ENCODE measurements at places on chromosomes 3 and 15. TPM values are rescaled to one million over a fixed set of nuclear protein-coding genes. Genes with fewer than 3 reads are reported as not detected.

DNA sequence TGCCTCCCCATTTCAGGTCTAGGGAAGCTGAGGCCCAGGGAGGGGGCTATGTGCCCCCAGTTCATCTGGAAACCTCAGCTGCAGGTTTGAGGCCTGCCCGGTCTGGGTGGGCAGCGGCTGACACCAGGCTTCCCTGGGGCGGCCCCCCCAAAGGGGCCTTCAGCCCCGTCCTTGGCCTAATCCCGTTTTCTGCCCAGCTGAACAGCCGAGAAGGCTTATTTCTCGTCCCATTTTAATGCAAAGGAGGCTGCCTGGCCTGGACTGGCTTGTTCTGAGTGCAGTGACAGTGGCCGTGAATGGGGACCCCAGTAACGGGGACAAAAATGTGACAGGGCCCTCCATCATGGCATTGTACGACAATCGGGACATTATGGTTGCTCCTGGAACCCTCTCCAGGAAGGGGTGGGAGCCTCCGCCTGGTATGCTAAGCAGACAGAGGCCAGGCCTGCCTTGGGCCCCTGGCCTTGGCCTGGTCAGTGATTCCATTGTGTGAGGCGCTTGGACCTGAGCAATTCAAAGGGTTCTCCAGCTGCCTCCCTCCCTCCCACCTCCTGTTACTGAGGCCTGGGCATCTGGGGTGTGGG lies 93.9 kb downstream of the WNT7A start:
- no peak for DNase-seq

- DNase-seq, result no peak
Observed at GRCh38 chr3:142963516-142964448, at the start of gene PAQR9. TSS of gene PAQR9 (minus strand) at chr3:142963674. CDS start at chr3:142963336, 338 bp downstream.

The ZNF774 gene
- 3.5 TPM for total RNA-seq

- DNase-seq, result no peak
Observed at GRCh38 chr3:78427303-78427702, 1340.5 kb downstream of the ROBO1 start.

- no peak for DNase-seq
Observed at GRCh38 chr15:88744548-88745020, 58.7 kb upstream of the ACAN start.

DNA sequence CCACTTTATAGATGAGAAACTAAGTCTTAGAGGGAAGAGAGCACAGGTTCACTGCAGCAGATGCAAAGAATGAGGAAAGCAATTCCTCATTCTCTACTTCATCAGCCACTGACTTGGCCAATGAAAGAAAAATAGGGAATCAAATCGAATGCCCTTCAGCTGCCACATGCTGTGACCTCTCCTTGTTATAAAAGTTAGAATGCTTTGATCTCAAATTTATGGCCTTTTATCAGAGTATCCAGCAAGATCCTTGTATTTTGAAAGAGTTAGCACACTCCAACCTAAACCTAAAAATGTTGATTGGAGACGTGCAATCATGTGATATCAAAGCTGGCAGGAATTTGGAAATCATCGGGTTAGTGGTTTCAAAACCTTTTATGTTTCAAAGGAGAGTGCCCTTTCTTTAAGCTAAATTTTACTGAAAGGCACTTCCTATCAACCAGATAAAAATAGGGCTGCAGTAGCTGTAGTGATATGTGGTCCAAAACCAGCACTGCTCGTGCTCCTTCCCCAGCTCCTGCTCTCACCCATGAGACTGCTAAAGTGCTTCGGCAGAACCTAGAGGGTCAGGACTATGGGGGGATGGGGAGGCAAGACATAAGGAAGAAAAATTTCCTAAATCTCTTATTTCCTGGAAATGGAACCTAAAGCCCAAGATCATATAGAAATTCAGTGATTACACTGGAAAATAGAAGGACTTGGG lies 617.0 kb downstream of the PYDC2 start:
- no peak for DNase-seq

The ABI3BP gene
- total RNA-seq, result 25.8 TPM

GRCh38 chr3:15325228-15325627 lies 7.2 kb downstream of the SH3BP5 start:
- DNase-seq, result no peak

DNA sequence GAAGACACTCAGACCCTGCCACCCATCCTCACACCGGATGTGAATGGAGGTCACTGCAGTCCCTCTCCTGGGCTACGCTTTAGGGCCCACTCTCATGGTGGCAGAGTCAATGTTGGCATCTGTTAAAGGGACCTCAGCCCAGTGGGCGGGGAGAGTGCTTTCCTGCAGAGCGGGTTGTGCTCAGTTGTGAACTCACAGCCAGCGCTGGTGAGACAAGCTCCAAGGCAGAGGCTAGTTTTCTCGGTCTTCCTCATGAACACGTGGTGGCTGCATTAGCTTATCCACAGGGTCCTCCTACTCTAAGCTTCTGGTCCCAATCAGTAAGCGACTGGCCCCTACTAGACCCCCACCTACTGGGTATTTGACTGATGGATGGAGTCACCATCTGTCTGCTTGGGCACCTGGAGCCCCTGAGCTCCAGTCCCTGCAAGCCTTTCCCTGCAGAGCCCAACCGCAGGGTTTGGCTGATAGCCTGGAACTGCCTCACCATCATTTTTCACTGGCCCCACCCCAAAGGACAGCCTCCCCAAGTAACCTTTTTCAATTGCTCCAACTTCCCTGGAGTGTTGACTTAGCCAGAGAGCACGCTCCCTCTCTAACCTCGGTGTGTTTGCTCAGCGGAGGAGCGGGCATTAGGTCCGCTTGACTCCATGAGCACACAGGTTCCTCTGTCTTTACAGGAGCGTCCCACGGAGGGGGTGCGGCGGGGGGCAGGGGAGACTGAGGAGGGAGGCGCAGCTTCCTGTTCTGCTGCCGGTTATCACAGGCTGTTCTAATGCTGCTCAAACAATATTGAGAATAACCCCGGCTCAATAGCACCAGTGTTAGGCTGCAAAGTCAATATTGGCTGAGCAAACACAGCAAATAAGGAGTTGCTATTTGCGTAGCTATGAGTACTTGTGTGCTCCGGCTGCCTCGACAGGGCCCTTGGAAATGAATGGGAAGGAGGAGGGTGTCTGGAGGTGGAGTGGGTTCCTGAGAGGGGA lies 141.7 kb downstream of the RPLP1 start:
- peak; percentile 49 for DNase-seq

DNA sequence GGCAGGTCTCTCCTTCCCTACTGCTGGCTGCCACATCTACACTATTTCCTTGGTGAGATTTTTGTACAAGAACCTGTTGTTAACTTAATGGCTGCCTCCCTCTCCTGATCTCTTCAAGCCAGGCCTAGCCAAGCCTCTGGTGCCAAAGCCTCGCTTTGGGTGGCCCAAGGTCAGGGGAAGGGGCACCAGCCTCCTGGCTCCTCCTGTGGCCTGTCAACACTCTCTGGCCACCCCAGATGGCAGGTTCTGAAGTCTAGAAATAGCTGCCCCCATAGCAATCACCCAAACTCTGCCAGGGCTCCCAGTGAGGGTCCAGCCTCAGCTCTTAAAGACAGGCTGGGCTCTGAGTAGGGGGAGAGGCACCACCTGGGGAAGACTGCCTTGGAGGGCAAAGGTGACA lies 5.0 kb downstream of the IFRD2 start:
- peak; percentile 68 for DNase-seq
